Right renal cortex interstitium (tissue), 3 donors: ENCODE measurements at places on chromosomes 3 and 15. TPM values are rescaled to one million over a fixed set of nuclear protein-coding genes. Genes with fewer than 3 reads are reported as not detected.
A peak's percentile ranks its signal among the peaks of the same experiment; 100 is the strongest.

C3orf70 gene
- polyA plus RNA-seq: 8.2 TPM

DNA sequence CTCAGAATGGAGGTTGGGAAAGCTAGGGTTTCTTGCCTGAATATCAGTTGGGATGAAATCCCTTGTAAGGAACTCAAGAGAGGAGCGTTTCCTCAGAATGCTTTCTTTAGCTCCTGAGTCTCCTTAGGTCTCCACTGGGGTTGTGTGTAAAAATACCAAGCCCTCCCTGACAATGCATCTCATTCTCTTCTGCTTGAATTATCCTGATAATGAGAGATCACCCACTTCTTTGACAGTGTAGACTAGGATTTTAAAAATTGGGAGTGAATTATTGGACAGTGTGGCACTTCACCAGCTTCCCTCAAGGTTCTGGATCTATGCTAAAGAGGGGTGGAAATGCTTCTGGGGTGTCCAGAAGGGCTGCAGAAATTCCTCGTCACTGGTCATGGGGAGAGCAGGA lies 41.8 kb upstream of the POLG start:
- no peak for DNase-seq

FMN1 gene
- polyA plus RNA-seq: 18.6 TPM

SCAANT1 gene
- 0.53 TPM for polyA plus RNA-seq

APOD gene
- polyA plus RNA-seq: 1.1 TPM

DNA sequence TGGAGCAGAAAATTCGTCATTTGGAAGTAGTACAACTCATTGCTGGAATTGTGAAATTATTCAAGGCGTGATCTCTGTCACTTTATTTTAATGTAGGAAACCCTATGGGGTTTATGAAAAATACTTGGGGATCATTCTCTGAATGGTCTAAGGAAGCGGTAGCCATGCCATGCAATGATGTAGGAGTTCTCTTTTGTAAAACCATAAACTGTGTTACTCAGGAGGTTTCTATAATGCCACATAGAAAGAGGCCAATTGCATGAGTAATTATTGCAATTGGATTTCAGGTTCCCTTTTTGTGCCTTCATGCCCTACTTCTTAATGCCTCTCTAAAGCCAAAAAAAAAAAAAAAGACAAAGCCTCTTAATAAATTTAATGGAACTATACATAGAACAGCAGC lies 5.5 kb upstream of the TIMMDC1 start:
- DNase-seq: no peak

MED12L gene
- polyA plus RNA-seq: 2.1 TPM

CHST2 gene
- polyA plus RNA-seq: 21.0 TPM

CD80 gene
- 0.11 TPM for polyA plus RNA-seq

DNA sequence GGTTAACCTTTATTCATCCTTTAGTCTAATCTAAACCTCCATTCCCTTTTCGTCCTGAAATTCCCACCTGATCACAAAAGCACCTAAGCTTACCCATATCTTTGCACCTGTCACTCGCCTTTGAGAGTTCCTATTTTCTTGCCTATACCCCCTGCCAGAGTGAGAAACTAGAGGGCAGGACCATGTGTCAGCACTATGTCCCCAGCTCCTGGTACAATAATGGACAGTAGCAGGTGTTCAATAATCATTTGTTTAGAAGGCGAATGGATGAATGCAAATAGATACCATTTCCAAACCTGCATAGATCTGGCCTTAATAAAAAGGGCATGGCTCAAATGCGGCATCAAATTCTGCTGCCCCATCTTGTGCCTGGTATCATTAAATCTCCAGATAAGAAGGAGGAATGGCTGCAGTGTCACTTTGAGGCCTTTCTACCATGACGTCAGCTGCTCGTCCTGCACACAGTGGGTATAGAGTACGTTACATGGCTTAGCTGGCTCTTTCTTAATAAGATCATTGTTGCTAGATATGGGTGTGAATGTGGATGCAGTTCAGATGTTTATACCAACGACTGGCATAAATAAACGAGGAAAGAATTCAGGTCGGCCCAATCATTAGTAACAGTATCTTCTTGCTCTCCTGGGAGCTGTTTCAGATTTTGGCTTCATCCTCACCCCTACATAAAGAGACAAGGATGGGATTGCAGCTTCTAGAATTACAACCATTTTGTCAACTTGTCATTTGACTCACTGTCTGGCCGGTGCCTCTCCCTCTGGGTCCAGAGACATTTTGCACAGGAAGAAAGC lies 148.7 kb downstream of the RORA start:
- no peak for DNase-seq

GRCh38 chr3:100041328-100041749 lies 73.0 kb downstream of the FILIP1L start:
- peak; percentile 56 for DNase-seq

TTLL13 gene
- polyA plus RNA-seq: 0.12 TPM

CYP11A1 gene
- 1.2 TPM for polyA plus RNA-seq

GRCh38 chr15:70507772-70508371 lies 255.5 kb downstream of the UACA start:
- no peak for DNase-seq

DNA sequence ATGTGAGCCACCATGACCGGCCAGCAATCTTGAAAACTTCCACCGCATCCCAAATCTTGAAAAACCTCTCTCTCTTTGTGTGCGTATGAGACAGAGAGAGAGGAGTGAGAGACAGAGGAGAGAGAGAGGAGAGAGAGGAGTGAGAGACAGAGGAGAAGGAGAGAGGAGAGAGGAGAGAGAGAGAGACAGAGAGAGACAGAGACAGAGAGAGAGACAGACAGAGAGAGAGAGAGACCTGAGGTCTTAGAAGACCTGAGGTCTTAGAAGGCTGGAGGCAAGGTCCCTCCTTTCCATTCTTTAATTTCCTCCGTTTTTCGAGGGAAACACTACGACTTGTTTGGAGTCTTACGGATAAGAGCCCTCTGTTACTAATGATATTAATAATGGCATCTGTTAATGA lies 39.5 kb downstream of the TMEM40 start:
- no peak for DNase-seq

GRCh38 chr3:11290743-11291680 lies 18.8 kb downstream of the ATG7 start:
- DNase-seq: no peak

TM4SF18 gene
- 30.8 TPM for polyA plus RNA-seq

DNA sequence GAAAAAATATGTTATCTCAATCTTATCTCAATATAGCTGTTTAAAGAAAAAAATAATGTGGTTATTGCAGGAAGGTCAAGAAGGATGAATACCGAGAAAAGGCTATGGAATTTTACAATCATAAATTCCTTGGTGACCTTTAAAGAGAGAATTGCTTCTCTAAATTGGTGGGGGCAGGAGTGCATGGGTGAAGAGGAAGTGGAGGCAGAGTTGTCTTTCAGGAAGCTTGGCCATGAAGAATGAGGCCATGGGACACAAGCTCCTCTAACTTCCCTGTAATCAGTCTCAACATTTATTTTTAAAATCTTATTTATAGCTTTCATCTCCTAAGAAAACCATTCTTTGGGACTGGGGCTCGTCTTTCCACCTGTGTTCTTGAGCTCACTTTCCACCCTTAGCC lies 22.4 kb upstream of the ALDH1A2 start:
- DNase-seq: no peak
